ENCODE measurements at places on chromosomes 4 and X.
A peak's percentile ranks its signal among the peaks of the same experiment; 100 is the strongest.

DNA sequence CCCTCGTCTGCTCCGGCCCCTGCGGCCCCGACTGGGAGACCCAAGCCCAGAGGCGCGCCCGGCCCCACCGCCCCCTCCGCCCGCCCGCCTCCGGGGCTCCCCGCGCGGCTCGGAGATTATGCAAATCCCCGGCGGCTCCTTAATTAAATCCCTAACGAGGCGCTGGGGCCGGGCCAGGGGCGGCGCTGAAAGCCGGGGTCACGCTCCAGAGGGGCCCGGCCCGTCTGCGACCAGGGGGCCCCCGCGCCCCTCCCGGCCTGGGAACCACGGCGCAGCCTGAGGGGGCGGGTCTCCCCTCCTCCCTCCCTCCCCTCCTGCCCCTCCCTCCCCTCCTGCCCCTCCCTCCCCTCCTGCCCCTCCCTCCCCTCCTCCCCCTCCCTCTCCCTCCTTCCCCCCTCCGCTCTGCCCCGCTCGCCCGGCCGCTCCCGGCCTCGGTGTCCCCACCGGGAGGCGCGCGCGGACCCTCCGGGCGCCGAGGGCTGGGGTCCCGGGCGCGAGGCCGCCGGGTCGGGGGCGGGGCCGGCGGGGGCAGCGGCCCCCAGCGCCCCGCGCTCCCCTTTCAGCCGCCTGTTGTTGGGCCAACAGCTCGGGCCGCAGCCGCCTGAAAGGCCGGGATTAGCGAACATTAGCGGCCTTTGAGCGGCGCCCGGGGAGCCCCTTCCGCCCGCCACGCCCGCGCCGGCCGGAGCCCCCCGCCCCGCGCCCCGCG lies 25.9 kb upstream of the FGFR3 start:
- DNase-seq, result no peak

- no peak for DNase-seq
These were observed 38.8 kb upstream of the TADA2B start for GRCh38 chr4:7004331-7004730.

DNA sequence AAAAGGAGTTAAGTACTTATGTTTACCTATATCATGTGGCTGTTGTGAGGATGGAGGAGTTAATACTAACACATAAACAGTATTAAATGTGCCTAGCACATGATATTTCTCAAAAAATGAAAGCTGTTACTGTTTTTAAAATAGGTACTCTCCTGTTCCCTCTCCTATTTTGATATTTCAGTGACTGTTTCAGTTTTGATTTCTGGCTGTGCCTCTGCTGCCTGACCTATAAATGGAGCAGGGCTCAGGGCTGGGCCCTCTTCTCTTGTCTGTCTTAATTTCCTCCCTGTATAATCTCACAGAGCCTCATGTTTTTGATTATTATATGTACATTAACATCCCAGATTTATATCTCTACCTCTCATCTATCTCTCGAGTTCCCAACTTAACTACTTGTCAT lies 93.3 kb downstream of the UGT8 start:
- DNase-seq, result no peak

DNA sequence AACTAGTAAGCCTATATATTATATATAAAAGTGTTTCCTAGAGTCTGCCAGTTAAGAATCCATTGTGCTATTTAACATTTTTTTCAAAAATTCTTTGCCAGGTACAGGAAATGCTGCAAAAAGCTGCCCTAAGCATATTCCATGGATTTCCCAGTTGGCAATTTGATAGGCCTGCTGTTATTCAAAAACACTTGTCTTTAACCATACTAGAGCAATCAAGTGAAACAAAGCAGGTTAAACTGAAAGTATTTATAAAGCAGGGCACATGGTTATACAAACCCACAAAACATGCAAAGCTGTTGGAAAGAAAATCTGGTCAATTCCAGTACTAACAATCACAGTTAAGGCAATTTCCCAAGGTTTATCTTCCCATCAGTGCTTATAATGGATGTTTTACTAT lies 159.9 kb downstream of the UNC5C start:
- DNase-seq, result no peak

- DNase-seq, result no peak
These were observed 85.4 kb downstream of the FAM13A start for GRCh38 chr4:88971536-88971935.

- DNase-seq, result no peak
These were observed 172.1 kb downstream of the CBR4 start for GRCh38 chr4:168837922-168838321.

GRCh38 chrX:71953391-71953790 lies 42.7 kb downstream of the NHSL2 start:
- DNase-seq, result no peak

- DNase-seq, result no peak
These were observed 85.9 kb downstream of the MAOA start for GRCh38 chrX:43741843-43742573.

DNA sequence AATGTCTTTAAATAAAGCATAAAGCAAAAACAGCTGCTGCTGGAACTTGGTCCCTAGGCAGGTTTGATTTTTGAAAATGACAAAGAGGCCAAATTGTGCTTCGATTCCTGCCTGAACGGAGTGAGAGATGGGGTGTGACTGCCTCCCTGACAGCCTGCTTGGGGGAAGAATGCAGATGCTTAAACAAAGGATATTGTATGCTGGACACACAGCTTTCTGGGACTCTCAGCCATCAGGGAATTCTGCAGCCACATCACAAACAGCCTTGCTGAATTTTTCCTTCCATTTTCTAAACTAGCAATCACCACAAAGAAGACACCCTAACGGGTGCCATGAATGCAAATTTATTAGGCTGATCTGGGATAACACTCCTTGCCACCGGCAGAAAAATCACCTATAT lies 83.9 kb upstream of the CPEB2 start:
- DNase-seq, result no peak

DNA sequence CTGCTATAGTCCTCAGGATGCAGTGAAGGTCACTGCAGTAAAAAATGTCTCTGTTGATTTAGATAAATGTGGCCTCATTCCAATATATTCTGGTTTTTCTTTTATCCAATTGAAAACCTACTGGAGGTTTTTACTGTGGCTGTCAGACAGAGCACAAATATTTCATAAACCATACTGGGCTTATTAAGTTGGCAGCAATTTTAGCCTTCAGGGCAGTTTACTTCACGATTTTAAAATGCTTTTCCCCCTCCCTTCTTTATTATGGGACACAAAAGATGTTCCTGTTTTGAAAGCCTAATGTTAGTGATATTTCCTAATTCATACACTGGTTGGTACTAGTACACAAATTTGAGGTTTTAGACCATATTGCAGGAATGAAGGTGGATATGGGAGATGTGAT lies 939.4 kb downstream of the C4orf33 start:
- DNase-seq, result no peak

DNA sequence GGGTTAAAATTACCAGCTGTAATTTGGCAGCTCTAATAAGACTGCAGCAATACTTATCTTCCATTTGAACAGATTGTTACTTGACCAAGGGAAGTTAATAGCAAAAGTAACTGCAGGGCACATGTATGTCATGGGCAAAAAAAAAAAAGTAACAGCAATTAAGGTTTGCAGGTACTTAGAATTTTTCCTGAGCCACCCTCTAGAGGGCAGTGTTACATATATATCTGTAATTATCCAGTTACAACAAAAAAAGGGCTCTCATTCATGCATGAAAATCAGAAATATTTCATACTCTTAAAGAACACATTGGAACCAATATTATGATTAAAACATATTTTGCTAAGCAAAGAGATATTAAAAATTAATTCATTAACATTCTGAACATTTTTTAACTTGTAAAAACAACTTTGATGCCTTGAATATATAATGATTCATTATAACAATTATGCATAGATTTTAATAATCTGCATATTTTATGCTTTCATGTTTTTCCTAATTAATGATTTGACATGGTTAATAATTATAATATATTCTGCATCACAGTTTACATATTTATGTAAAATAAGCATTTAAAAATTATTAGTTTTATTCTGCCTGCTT lies 25.1 kb downstream of the XIAP start:
- peak; percentile 21 for DNase-seq

GRCh38 chr4:121648516-121648915 lies 48.3 kb downstream of the ANXA5 start:
- DNase-seq, result no peak
